ENCODE measurements at places on chromosomes 5 and 9.

DNA sequence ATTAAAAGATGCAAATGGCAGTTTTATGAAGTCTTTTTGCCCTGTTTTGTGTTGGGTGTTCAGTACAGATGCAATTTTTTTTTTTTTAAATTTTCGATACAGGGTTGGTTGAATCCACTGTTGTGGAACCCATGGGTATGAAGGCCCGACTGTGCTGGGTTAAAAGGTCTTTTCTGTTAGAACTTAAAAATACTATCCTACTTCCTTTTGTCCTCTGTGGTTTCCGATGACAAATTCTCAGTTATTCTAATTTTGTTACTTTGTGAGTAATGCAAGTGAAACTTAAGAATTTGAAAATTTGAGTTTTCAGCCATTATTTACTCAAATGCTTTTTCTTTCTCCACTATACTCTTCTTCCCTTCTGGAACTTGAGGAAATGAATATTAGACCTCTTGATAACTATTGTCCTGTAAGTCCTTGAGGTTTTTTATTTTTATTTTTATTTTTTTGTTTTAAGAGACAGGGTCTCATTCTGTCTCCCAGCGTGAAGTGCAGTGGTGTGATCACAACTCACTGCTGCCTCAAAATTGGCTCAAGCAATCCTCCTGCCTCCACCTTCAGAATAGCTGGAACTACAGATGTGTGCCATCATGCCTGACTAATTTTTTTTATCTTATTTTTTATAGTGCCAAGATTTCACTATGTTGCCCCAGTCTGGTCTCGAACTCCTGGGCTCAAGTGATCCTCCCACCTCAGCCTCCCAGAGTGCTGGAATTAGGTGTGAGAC, 67.5 kb downstream of the ZCCHC7 start:
- DNase-seq = no peak

GRCh38 chr9:137319011-137319738, 17.1 kb upstream of the NRARP start:
- no peak for DNase-seq

GRCh38 chr5:39176759-39177630, 42.4 kb downstream of the FYB1 start:
- no peak for DNase-seq

DNA sequence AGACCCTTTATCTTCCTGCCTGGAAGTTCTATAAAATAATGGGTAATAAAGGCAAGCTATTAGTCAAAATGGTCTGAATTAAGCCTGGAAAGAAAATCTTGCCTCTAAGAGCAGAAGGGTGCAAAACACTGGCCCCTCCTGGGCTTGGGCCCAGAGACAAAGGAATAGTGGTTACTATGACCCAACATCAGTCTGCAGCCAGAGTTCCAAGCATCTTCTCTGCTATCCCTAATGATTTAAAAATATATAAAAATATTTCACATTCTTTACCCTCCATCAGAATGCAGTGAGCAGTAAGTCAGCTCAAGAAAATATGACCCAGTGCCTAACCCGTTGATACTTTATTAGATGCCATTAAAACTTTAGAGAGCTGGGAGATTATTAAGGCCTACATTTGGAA, 14.7 kb downstream of the TNFAIP8 start:
- no peak for DNase-seq

DNA sequence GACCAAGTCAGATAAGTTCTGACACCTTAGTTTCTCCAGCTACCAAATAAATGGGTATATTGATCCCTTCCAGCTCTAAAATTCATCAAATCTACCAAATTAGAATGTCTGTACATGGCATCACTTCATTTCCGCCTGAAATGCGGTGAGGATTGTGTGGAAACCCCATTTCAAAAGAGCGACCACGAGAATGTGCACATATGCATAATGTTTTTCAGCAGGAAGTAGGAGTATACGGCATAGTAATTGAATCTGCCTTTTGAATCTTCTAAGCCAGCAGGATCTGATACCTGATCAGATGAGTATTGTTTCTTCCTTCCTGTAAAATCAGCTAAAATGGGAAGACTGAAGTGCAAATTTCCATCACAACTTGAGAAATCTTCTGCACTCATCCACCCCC, 418.6 kb downstream of the TMEM38B start:
- DNase-seq = no peak

DNA sequence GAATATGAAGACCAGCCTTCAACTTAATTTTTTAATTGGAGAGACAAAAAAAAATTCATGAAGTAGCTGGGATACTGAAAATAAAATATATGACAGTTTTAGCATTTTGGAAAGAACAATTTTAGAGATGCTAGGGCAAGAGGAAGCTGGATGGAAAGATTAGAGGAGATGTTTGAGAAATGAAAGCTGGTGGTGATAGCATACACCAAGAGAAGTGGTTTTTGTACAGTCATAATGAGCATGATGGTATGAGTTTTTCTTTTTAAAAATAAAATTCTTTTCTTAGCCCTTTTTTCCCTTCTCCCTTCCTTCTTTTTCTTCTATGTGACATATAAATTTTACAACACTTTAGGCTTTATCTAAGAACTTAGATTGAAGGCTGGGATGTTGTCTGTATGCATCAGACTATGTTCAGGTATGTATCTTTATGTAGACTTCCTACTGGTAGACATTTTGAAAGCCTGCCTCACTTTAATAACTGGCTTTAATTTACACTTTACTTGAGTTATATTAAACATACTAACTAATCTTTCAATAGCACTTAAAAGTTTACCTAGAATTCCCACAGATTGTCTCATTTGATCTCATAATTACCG, 522.5 kb downstream of the TLE4 start:
- DNase-seq = no peak

DNA sequence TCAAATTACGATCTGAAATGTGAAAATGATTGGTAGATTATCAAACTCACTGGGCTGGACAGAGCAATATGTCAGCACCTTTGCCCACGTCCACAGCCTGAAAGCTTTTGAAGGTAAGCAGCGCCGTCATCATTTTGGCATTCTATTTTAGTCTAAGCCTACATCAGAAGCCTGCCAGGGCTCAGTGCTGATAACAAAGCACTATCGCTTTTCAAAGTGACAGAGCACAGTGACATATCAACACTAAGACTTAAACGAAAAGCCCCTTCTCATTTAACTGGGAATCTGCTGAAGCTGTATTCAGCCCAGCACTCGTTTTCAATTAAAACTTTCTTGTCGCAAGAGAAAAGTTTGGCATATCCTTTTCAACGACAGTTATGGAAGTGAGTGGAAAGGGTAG, 1076.3 kb downstream of the PTPRD start:
- DNase-seq = no peak

GRCh38 chr5:175463641-175464040, 14.7 kb upstream of the SFXN1 start:
- no peak for DNase-seq

DNA sequence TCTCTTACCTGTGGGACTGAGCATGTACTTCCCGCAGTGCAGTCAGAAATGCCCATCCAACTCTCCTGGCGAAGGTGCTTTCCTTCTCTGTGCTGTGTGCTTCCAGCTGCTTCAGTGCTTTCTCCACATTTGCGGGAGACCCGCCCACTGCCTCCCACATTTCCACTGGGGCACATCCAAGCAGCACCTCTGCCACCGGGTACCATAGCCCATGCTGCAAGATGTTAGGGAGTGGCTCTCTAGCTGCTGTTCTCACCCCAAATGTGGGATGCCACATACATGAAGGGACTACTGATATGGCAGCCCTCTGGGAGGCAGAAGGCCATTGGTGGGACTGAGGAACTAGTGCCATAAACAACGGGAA, 8.8 kb downstream of the DMAC1 start:
- no peak for DNase-seq

DNA sequence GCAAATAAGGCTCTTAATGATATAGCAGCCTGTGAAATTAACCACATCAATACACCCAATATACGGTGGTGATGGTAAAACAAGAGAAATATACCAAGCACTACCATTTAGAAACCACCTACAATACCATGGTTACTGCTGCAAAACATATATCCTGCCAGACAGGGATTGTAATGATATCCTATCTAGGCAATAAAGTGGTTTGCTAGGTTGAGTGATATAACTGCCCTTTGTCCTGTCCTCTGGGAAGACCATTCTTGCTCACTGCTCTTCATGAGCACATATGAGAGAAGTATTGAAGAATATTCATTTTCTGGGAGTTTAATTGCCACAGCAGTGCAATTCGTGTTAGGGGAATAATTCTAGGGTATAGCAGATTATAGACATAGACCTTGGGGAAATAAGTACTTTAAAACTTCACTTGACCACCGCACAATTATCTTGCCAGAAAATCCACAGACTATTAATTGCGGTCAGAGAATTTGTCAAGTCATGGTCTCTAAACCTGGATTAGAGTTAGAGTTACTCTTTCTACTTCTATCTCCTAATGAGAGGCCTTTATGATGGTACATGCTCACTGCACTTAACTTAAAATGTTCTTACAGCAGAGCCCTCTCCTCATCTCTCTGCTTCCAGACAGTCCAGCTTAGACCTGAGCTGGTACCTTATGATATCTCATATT, 413.0 kb downstream of the ZNF608 start:
- no peak for DNase-seq

DNA sequence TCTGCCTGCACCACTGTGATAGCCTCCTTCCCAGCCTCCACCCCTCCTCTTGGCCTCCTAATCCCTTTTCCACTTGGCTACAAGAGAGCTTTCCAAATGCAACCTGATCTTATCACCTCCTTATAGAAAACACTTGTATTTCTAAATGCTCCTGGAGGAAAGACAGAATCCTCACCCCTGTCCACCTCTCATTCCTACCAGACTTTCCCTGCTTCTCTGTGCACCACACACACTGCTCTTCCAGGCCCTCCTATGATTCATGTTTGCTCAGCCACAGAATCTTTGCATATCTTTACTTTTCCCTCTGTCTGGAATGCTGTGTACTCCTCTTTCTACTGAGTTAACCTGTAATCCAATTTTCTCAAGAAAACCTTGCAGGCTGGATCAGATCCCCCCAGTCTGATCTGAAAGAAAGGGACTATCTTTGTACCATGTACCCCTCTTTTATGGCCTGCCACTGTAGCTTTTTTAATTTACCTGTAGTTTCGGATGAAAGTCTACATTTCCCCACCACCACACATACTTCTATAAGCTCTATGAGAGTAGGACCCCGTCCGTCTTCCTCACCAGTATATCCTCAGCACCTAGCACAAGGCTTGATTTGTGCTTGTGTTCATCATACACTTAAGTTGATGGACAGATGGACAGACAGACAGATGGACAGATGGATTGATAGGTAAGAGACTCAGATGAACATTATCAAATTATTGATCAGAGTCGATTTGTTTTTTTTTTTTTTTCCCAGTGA, 95.3 kb downstream of the GALNT10 start:
- no peak for DNase-seq

All from stimulated activated CD4-positive, alpha-beta T cell treated with anti-CD3 and anti-CD28 coated beads, TNF-alpha, amount 100 ng/mL, for 1 hour (primary cell).